AG04449 (cell line): ENCODE measurements at places on chromosomes 2 and 18.
A peak's percentile ranks its signal among the peaks of the same experiment; 100 is the strongest.

DNA sequence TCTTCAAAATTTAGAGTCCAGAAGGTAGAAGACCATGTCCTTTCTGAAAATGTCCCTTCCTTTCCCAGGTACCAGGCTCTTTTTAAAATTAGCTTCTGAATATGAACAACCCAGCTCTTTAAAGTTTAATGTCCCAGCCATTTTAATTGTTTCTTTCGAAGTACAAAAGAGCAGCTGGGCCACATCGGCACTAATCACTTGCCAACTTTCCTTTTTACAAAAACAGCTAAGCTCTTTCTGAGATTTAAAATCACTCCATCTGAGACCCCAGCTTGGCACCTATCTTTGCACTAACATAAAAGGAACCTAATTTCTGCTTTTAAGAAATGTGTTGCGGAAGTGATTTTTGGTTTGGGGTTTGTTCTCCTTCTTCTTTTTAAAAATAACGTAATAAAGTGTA, 2.6 kb downstream of the BOD1L2 start:
- DNase-seq, result no peak

- DNase-seq, result no peak
Measured at GRCh38 chr2:128448331-128449225, 129.9 kb upstream of the HS6ST1 start.

DNA sequence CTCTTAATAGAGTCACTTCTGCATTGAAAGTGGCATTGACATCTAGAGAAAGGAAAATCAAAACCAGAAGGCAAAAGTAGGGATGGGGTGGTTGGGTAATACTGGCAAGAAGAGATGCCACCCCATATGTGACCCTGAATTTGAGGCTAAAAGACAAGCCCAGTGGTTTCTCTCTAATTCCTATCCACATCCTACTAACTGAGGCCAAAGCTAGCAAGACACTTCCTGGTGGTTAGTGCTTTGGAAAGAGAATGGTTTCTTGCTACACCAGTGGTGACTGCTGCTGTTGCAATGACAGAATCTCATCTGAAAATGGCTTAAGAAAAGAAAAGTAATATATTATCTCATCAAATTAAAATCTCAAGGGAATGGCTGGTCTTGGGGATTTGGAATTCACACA, 640.6 kb downstream of the EPHA4 start:
- DNase-seq, result no peak

- DNase-seq, result no peak
Measured at GRCh38 chr18:49855711-49856415, 42.5 kb upstream of the ACAA2 start.

DNA sequence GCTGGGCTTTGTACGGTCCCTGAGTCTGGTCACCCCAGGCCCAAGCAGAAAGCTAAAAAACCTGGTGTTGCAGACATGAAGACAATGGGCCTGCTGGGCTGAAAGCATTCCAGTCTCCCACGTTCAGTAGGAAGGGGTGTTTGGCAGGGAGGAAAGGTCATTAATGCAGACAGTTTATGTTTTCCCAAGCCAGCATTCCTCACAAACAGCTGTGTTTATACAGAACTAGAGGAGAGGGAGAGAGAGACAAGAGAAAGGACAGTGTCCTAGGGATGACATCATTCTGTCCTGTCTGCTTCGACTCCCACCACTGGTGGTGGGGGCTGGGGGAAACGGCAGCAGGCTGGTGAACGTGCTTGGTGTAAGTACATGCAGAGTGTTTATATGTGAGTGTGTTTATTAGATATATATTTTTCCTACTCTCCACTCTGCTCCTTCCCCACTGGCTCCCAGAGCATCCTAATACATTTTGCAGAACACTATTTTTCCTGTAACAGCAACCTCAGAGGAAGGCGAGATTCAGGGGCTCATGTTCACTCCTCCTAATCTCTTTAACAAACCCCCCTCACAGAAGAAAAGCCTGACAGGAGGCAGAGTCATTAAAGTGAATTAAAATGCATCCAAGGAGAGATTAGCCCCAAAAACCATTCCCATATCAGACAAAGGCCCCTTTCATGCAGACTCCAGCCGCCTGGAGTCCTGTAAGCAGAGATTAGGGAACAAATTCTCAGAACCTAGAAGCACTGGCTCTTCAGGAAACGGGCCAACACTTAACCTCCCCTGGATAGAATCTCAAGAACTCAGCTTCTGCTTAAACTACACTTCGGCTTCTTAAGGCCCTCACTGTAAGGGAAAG, 380.4 kb downstream of the TNS1 start:
- peak; percentile 51 for DNase-seq

GRCh38 chr18:65091744-65092329, 659.0 kb upstream of the CDH7 start:
- no peak for DNase-seq

GRCh38 chr18:56309104-56309503, 329.3 kb downstream of the TXNL1 start:
- DNase-seq, result no peak

DNA sequence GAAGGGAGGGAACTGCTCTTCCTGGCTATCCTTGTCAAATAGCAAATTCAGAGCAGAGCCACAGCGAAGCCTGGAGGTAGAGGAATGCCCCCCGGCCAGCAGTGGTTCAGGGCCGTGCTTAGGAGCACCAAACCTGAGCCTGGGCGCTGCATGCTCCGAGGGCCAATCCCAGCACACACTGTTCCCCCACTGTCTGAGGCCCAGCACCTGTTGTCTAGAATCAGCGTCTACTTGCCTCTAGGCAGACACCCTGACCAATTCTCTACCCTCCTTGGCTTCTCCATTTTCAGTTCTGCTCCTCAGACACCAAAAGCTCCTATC, 177.6 kb upstream of the PKDCC start:
- no peak for DNase-seq

- no peak for DNase-seq
Measured at GRCh38 chr2:54723996-54724559, 616 bp downstream of the EML6 start.

- DNase-seq, result no peak
Measured at GRCh38 chr18:25299426-25300300, 52.3 kb downstream of the ZNF521 start.

- no peak for DNase-seq
Measured at GRCh38 chr2:29270701-29271121, 155.5 kb downstream of the CLIP4 start.

- no peak for DNase-seq
Measured at GRCh38 chr2:217774232-217774631, 228.6 kb downstream of the TNS1 start.

DNA sequence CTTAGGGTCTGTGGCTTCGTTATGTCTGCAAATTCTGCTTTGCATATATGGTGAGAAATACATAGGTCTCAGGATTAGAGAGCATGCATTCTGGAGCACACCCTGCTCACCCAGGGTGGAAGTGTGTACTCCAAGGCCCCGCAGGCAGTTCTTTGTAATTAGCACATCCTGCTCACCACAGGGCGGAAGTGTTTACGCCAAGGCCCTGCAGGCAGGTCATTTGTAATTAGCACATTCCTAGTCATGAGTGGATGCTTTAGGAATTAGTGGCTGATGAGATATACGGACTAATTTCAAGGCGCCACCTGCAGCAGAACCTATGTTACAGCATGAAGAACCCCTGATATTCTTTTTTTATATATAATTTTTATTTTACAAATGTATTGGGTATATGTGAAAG, 4.2 kb downstream of the ALLC start:
- DNase-seq, result no peak

DNA sequence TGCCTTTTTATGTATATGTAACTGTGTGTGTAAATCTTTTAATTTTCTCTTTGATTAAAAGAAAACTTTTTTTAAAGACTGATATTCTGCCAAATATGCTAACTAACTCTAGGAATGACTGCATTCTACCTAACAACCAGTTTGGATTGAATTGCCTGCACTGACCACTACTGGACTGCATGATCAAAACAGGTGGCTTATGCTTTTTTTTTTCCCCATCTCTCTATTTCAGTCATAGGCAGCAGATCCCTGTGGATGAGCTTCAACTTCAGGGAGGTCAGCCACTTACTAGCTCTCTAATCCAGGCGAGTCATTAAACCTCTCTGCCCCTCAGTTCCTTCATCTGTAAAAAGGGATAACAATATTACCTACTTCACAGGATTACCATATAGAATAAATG, 138.6 kb upstream of the SERTAD2 start:
- no peak for DNase-seq

DNA sequence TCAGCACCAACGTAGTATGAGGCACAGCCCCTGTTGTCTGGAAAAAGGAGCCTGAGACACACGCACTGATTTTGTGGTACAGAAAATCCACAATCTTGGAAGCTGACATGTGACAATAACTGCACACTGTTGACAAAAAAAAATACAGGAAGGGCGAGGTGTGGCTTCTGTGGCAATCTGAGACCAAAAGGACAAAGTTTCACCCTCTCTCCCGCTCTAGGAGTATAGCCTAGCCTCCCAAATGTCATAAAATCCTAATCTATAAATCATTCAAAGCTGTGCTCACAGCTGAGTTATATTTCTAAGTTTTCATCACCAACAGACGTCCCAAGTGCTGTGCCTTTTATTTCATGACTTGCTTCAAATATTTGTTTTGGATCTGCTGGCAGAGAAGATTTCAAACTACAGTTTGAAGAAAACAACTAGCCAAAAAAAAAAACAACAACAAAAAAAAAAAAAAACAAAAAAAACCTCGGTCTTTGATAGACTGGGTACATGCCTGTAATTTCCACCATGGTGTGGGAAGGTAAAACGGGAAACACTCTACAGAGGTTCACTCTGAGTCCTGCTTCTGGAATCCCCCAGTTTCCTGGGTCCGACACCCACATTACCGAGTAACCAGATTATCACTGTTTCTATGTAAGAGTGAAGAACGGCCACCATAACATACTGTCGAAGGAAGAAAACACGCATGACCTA, 61.0 kb downstream of the C2orf76 start:
- DNase-seq, result no peak

GRCh38 chr18:9009703-9010488, 92.6 kb upstream of the NDUFV2 start:
- DNase-seq, result no peak

DNA sequence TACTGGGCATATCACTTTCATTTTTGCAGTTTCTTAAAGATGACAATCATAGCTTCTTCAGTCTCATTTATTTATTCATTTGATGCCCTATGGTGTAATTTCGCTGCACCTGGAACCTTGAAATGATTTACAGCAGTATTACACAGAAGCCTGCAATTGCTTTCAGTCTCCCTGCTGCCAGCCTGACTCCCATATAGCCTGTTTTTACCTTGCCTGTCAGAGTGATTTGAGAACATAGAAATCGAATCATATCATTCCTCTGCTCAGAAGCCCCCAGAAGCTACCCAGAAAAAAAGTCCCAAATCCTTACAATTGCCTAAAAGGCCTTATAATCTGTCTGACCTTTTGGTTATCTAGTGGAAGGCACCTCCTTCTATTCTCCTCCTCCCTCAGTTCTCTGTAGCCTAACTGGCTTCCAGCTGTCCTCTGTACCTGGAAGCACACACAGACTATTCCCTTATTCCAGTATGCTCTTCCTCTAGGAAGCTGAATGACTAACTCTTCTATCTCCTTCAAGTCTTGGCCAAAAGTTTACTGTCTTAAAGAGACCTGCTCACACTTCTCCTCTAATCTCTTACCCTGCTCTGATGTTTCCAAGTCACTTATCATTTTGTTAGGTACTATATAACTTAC, 12.6 kb downstream of the SCN3A start:
- no peak for DNase-seq

DNA sequence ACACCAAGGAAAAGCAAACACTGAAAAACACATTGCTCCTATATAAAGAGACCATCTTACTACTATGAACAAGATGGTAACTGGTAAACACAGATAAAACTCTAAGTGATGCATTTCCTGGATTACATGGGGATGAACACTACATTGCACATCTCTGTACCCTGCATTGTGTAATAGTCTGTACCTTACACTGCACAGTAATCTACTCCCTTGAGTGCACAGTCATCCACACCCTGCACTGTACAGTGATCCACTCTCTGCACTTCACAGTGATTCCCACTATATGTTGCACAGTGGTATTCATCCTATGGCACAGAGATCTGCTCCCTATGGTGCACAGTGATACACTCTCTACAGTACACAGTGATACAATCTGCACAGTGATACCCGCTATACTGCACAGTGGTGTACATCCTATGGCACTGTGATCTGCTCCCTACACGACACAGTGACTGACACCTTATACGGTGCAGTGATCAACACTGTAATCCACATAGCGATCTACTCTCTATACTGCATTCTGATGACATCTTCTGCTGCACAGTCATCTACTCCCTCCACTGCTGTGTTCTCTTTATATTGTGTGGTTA, 462.2 kb upstream of the RGPD4 start:
- no peak for DNase-seq

DNA sequence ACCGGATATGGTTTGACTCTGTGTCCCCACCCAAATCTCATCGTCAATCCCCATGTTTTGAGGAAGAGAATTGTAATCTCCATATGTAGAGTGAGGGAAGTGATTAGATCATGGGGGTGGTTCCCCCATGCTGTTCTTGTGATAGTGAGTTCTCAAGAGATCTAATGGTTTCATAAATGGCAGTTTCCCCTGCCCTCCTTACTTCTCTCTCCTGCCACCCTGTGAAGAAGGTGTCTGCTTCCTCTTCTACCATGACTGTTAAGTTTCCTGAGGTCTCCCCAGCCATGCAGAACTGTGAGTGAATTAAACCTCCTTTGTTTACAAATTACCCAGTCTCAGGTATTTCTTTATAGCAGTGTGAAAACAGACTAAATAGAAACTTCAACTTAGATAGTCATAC, 69.5 kb downstream of the SESTD1 start:
- DNase-seq, result no peak
